ENCODE measurements at places on chromosomes 2 and 18.

- no peak for DNase-seq
These were observed 2.1 kb upstream of the CXCR1 start for GRCh38 chr2:218168635-218169462.

DNA sequence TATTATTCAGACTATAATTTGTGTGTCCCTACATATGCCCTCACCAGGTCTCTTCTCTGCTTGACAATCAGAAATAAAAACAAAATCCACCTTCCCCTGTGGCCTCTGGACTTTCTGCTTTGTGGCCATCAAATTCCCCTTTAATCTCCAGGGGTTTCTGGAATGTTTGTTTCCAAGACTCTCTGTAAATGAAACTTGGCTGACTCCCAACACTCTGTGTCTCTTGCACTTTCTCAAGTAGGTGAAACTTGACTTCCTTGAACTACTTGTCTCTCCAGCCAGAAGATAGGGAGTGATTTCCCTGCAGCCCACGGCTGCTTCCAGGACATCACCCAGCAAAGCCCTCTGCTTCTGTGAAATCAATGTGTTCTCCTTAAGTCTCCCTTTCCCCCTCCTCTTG, 54.1 kb upstream of the AQP4 start:
- DNase-seq = no peak

DNA sequence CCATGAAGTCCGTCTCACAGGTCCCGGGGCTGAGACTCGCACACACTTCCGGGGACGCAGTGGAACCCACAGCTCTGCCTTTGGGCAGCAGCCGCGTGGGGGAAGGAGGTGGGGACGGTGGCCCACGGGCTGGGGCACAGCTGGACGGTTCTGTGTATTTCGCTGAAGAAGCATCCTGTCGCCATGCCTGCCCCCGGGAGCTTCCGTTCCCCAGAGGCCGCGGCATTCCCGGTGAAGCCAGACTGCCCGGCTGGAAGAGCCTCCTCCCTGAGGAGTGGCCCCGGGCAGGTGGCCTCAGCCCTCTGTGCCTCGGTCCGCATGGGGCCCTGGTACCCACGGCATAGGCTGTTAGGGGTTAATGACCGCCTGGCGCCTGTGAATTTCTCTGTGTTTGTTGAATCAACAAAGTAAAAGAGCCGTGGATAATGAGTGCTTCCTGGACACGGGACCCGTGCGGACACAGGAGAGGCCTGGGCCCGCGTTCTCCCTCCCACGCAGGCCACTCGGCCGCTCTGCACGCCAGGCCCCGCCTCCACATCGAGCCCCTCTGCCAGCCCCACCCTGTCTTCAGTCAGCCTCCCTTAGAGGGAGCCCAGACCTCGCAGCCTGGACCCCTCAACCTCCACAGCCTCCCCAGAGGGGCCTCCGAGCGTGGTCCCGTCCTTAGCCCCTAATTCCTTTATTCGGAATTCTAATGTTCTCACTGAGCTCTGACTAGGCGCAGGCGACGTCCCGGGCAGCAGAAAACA, 51.0 kb downstream of the KCNG2 start:
- DNase-seq = no peak

- DNase-seq = no peak
These were observed 12.1 kb downstream of the HS1BP3 start for GRCh38 chr2:20638646-20639430.

DNA sequence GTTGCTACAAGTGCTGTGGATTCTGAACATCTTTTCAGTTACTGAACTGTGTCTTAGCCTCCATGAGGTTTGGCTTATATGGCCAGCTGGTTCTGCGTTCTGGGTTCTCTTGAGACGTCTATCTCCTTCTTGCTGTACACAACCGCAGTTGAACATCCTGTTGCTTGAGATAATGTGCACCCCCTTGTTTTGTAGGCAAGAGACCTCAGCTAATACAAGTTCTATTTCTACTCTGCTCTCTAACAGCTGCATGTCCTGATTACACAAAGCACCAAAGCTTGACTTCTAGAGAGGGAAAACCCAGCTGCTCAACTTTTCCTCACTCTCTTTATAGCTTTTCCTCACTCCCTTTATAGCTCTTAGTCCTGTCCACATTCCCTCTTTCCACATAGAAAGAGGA, 176.0 kb downstream of the LTBP1 start:
- no peak for DNase-seq

- no peak for DNase-seq
These were observed 248.3 kb downstream of the TRIB2 start for GRCh38 chr2:12964904-12965539.

DNA sequence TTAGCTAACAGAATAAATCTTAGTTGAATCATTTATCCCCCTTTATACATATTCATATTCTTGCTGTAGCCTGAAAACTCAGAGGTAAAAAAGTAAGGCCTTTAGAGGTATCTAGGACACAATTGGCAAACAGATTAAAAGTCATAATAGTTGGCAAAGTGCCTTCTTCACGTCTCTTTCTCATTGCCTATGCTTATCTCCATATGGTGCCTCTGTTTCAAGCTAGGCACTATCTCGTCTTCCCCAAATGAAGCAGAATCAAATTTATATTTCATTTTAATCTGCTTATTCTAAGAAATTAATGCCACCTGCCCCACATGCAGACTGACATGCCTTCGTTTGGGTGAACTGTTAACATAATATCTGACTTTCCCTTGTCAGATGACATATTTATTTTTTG, 245.4 kb downstream of the CDH2 start:
- no peak for DNase-seq

- no peak for DNase-seq
These were observed 8.9 kb downstream of the LAPTM4A start for GRCh38 chr2:20042531-20042930.

GRCh38 chr2:121076498-121076820, 208.5 kb downstream of the TFCP2L1 start:
- DNase-seq = no peak

GRCh38 chr2:44780406-44780805, 161.1 kb upstream of the SIX3 start:
- no peak for DNase-seq

DNA sequence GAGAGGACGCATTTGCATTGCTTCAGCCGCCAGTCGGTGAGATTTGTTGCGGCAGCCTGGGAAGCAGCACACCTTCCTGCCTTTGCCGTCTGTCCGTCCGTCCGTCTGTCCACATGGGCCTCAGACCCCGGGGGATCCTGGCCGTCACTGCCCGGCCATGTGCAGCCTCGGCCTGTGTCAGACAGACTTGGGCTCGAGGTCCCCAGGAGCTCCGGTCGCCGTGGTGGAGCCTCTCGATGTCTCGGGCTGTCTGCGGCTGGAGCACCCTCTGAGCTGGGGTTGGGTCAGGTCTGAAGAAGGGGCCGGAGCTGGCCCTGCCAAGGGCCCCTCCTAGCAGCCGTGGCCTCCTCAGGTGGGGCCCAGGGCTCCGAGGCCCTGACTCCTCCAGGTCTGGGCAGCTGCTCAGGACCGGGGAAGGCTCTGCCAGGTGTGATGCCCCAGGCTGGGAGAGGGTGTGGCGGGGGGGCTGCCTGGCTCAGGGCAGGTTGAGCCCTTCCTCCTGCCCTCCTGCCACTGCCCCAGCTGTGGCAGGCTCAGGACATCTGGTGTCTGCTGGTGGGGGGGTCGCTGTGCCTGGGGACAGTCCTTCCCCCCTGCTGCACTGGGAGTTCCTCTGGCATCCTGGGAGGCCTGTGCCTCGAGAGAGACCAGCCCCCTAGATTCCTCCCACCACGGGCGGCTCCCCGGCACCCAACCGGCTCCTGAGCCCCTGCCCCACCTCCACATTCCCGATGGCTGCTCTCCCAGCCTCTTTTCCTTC, 11.8 kb downstream of the NEU4 start:
- DNase-seq = no peak

DNA sequence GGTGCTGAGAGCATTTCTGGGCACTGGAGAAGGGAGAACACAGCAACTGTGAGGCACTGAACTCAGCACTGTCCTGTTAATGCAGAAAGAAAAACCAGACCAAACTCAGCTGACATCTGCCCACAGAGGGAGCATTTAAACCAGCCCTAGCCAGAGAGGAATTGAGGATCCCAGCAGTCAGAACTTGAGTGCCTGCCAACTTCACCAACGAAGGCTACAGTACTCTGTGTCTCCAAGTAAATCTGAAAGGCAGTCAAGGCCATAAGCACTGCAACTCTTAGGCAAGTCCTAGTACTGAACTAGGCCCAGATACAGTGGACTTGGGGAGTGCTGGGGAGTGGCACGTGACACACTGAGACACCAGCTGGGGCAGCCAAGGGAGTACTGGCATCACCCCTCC, 176.2 kb upstream of the ZC3H15 start:
- DNase-seq = no peak

GRCh38 chr2:121748202-121748601, 7.2 kb upstream of the TSN start:
- no peak for DNase-seq

DNA sequence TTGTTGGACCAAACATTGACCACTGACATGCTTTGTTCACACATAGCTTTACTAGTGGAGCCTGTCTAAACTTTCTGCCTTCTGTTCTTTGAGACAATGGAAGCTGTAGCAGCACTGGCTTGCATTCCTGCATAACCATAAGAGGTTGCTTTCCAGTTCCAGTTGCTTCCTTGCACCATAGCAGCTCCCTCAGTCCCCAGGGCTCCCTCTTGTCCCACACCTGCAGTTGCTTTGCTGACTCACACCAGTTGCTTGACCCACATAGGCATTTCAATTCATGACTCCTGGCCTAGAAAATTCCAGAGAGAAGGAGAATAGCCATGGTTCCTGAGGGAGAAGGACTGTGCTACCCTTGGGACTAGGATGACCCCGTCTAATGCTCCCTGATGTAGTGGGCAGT, 20.9 kb downstream of the SGPP2 start:
- DNase-seq = no peak

- DNase-seq = no peak
These were observed 75.4 kb downstream of the STK25 start for GRCh38 chr2:241432824-241433448.

- DNase-seq = no peak
These were observed 52.4 kb upstream of the ARHGAP28 start for GRCh38 chr18:6677086-6677485.

DNA sequence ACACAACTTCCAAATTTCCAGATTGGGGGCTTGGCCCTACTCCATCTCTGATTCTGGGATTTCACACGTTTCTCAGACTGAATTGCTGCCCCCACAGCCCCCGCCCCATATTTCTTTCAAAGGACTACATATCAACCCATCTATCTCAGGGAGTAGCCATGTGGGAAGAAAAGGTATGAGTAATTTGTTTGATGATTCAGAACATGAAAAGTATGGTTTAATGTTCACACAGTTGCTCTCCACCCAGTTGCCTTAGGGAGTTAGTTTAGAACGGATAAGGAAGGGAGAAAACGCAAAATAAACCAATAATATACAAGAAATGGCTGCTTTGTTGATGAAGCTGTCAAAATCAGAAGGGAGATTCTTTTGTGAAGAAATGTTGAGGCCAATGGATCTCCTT, 145.1 kb downstream of the PIEZO2 start:
- no peak for DNase-seq

GRCh38 chr2:67456428-67456827, 59.3 kb downstream of the ETAA1 start:
- DNase-seq = no peak

DNA sequence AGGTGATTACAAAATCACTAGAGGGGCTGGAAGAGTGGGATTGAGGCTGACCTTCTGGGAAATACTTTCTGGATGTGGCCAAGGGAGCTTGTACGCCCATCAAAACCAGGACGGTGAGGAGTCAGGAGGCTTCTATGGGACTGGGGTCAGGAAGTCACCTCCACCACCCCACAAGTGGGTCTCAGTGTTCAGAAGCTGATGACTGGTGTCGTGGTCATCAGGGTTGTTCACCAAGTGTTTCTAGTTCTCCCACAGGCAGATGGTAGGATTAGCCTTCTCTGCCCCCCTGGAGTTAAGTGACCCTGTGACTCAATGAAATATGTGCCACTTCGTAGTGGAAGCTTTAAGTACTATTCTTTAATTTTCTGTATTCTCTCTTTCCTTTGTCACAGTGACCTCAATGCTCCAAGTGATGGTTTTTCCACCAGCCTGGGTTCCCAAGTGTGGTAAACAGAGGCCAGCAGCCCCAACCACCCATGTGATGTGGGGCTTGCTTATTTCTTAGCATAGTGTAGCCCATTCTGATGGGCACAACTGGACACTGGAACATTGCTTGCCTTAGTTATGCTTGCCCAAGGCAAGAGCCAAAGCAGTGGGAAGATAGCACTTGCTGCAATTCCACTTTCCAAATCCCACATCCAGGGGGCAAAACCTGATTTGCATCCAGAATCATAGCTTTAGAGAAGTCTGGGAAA, 258.8 kb downstream of the CYP26B1 start:
- no peak for DNase-seq

DNA sequence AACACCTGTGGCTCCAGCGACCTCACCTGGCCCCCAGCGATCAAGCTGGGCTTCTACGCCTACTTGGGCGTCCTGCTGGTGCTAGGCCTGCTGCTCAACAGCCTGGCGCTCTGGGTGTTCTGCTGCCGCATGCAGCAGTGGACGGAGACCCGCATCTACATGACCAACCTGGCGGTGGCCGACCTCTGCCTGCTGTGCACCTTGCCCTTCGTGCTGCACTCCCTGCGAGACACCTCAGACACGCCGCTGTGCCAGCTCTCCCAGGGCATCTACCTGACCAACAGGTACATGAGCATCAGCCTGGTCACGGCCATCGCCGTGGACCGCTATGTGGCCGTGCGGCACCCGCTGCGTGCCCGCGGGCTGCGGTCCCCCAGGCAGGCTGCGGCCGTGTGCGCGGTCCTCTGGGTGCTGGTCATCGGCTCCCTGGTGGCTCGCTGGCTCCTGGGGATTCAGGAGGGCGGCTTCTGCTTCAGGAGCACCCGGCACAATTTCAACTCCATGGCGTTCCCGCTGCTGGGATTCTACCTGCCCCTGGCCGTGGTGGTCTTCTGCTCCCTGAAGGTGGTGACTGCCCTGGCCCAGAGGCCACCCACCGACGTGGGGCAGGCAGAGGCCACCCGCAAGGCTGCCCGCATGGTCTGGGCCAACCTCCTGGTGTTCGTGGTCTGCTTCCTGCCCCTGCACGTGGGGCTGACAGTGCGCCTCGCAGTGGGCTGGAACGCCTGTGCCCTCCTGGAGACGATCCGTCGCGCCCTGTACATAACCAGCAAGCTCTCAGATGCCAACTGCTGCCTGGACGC, 4.9 kb downstream of the GPR35 start:
- DNase-seq = no peak

DNA sequence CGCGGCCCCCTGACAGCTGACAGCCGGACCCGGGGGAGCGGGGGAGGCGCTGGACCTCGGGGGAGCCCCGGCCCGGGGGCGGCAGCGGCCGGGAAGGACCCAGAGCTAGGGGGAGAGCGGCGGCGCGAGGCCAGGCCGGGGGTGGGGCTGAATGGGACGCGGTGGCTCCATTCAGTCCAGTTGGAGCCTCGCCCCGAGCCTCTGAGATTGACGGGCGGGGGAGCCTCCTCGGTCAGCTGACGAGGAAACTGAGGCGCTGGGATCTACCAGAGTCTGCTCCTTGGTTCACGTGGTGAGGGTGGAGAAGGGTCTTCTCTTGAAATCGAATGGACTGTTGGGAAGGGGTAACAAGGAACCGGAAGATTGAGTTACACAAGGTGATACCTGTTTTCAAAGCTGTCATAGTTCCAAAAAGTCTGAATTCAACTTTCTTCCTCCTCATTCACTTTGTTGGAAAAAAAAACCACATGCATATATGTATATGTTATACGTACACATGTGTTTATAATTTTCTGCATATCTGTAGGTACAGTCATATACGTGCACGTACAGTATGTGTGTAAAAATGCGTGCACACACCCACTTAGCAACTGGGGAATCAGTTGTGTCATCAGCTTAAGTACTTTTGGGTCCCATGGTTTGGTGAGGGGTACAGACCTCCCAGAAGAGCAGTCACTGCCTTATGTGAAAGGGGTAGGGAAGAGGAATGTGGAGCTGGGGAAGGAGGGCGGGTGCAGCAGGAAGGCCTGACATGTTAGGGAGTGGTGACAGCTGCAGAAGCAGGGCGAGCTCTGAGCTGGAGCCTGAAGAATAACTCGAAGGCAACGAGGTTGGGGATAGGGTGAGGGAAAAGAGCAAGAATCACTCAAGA, 628 bp downstream of the PPP1R7 start:
- no peak for DNase-seq
